ENCODE measurements at places on chromosomes 12 and 14. TPM values are rescaled to one million over a fixed set of nuclear protein-coding genes. Genes with fewer than 3 reads are reported as not detected.

Gene PPM1H
- 1.9 TPM for total RNA-seq

Gene STAB2
- total RNA-seq, result 1.4 TPM

Gene SLCO1A2
- not detected for total RNA-seq

Gene TC2N
- total RNA-seq, result 14.9 TPM

Measured in adrenal gland (tissue), 19 donors.